HL-60 (cell line): ENCODE measurements at places on chromosomes 4 and X.

DNA sequence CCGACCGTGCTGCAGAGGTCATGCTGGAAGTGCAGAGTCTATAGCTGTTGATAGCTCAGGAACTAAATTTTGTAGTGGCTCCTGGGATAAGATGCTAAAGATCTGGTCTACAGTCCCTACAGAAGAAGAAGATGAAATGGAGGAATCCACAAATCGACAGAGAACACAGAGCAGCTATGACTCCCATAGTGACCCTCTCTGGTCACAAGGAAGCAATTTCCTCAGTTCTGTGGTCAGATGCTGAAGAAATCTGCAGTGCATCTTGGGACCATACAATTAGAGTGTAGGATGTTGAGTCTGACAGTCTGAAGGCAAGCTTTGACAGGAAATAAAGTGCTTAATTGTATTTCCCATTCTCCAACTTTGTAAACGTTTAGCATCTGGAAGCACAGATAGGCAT, 8.8 kb downstream of the MANBA start:
- no peak for DNase-seq

- no peak for DNase-seq
Observed at GRCh38 chr4:133439830-133440229, 290.7 kb downstream of the PCDH10 start.

DNA sequence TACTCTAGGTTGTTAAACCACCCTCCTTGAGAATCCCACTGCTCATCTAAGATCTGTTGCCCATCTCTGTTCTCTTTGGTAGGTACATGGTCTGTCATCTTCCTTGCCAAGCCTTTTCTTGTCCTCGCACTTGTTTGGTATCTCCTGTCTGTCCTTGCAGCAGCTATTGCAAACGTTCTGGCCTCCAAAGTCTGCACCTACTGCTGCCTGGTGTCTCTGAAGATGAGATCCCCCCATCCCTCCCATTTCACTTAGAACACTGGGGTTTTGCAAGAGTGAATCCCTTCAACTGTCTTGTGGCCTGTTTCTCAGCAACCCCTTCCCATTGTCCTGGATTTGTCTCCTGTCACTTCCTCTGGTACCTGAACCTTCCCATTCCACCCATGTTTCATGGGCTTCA, 673 bp downstream of the CNGA2 start:
- no peak for DNase-seq

GRCh38 chr4:137408527-137409177, 123.6 kb downstream of the PCDH18 start:
- DNase-seq, result no peak

- no peak for DNase-seq
Observed at GRCh38 chrX:10923466-10923865, 187.7 kb upstream of the HCCS start.

GRCh38 chr4:138728566-138728965, 287.0 kb upstream of the NOCT start:
- no peak for DNase-seq

GRCh38 chrX:8306291-8306925, 135.3 kb upstream of the VCX2 start:
- DNase-seq, result no peak

DNA sequence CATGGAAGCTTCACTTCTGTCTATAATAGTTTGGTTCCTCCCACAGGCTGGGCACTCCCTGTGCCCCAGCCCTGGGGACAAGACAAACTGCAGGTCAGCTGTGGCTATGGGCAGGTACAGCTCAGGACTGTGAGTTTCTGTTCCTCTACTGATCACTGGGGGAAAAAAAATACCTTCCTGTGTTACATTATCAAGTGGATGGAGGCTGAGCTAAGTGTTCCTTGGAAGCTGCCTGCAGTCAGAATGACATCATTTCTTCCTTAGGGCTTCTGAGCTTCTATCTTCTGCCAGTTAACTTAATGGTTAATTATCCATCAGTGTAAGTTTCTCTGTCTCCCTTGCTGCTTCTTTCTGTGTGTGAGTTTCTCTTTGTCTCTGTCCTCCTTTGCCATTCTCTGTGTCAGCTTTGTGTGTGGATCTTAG, 4.6 kb downstream of the RAB33A start:
- DNase-seq, result peak; percentile 20

- no peak for DNase-seq
Observed at GRCh38 chrX:13000301-13000811, 25.4 kb downstream of the TMSB4X start.

- no peak for DNase-seq
Observed at GRCh38 chr4:76426272-76426671, 5.3 kb upstream of the CCDC158 start.

- no peak for DNase-seq
Observed at GRCh38 chrX:38679695-38680094, 118.4 kb downstream of the TSPAN7 start.

- DNase-seq, result no peak
Observed at GRCh38 chr4:71133491-71133890, 140.0 kb downstream of the DCK start.

- no peak for DNase-seq
Observed at GRCh38 chr4:111957997-111958396, 187.3 kb upstream of the FAM241A start.

DNA sequence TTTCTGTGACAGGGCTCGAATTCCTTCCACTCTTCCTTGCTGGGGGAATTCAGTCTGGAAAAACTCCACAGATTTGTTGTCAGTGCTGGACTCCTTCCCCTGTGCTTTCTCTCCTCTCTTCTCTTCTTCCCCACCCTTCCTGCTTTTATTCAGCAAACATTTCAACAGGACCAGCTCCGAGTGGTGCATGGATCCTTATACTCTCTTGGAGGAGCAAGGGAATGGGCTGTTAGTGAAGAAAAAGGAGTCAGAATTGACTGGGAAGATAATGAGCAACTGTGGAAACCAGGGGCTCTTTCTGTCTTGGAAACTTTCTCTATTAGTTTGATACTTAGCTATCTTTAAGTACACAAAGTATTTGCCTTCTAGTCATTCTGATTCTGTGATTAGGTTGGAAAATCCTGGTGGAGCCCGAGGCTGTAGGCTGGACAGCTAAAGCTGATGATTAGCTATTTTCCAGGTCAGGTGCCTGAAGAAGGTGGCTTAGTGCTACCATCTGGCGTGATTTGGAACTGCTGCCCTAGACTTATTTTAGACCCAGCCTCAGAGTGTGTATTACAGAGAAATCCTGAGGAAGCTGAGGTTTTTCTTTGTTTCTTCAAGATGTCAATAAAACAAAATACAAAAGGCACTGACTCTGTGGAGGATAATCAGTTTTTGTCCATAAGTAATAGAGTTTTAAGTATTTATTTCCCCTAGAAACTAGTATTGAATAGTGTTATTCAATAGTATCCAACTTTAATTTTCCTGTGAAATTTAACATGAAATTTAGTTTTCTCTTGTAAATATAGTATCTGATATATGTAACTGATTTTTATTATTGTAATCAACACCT, 38.4 kb downstream of the NAP1L5 start:
- DNase-seq, result no peak

DNA sequence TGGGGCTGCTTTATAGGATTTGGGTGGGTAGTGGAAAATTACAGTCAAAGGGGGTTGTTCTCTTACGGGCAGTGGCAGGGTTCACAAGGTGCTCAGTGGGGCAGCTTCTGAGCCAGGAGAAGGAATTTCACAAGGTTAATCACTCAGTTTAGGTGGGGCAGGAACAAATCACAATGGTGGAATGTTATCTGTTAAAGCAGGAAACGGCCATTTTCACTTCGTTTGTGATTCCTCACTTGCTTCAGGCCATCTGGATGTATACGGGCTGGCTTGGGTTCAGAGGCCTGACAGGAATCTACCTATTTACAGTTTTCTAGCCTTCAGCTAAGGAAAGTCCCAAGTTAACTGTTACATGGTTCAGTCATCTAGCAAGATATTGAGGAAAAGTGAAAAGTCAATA, 1003.5 kb downstream of the STPG2 start:
- DNase-seq, result no peak

DNA sequence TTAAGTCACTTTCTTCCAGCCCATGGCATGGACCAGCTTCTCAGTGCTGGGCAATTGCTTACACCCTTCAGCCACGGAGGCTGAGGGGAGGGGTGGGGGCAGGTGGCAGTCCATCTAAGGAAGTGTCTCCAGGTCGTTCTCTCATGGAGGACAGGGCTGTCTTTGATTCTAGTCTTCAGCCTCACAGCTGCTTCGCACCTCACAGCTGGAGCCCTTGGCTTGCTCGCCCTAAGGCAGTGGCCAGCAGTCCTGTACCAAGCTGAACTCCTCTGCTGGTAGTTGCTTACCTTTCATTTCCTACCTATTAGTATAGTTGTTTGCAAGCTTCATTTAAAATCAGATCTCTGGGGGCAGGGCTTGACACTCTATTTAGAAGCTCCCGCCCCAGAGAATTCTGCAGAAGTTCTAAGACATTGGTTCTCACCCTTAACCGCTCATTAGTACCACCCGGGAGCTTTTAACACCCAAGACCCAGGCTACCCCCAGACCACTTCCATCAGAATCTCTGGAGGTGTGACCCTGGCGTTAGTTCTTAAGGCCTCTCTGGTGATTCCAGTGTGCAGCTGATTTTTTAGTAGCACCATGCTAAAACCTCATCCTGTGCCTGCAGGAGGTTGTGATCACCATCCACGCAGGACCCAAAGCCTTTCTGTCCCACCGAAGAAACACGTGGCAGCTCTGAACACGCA, 386.8 kb downstream of the UNC5C start:
- DNase-seq, result no peak

DNA sequence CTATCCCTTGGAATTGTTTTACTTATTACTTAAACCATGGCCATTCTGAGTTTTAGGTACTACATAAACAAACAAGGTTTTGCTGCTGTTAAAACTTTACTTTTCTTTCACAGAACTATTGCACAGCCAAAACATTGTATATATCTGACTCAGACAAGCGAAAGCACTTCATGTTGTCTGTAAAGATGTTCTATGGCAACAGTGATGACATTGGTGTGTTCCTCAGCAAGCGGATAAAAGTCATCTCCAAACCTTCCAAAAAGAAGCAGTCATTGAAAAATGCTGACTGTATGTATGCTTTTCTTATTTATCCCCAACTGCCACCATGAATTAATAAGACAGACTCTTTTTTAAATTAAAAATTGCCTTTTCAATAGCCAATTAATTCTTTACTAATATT, 69.8 kb downstream of the CCKAR start:
- DNase-seq, result no peak

DNA sequence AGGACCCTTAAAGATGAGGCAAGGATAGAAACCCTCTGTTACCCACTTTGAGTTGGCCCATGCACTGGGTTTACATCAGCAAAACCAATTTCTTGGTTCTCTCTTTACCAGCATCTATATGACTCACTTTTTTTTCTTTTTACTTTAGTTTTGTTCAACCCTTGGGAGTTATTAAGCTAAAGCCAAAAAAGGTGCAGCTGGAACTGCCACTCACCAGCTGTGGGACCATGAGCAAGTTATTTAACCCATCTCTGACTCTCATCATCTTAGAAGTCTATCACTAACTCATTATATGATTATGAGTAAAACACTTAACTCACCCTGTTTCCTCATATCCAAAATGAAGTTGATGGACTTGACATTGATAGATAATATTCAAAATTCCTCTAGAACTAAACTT, 53.4 kb downstream of the GABRB1 start:
- no peak for DNase-seq

DNA sequence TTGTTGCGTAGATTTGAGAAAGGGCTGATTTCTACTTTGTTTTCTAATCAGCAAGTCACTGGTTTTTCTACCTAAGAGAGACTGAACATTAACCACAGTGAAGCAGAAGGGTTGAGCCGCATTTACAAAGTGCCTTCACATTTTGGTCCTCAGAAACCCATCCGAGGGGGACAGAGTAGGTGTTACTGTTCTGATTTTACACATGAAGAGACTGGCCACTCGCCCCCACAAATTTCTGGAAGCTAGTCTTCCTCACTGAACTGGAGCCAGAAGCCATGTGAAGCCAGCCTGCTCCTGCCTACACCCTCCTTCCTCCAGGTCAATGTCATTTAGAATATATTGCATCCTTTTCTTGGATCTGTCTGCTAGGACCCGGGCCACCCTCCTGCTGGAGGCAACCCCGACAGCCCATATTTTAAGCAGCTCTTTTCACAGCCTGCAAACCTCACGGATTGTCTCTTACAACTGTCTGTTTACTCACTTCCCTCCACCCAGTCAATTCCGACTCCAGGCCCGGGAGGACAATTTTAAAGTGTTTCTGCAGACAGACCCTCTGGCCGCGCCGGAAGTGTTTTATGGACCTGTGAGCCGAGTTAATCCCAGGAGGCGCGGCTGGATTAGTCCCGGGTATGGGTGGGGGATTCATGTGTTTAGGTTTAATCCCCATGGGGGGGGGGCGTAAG, 73.2 kb upstream of the BCOR start:
- no peak for DNase-seq

DNA sequence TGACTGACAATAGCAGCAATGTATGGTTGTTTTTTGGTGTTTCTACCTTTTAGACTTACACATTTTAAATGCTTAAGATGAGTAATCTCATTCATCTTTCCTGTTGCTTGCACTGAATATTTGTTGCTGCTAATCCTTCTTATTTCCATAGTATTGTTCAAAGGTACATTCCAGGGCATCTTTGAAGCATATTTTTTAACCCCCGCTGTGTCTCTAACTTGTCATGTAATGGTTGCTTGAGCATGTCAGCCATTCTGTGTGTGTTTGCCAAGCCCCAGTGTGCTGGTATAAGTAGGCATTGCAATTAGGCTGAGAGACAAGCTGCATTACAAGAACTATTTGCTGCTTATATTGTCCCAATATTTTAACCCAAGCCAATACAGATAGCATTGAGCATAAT, 87.9 kb downstream of the IL1RAPL1 start:
- no peak for DNase-seq

- DNase-seq, result no peak
Observed at GRCh38 chr4:109185548-109185947, 116.9 kb downstream of the COL25A1 start.

DNA sequence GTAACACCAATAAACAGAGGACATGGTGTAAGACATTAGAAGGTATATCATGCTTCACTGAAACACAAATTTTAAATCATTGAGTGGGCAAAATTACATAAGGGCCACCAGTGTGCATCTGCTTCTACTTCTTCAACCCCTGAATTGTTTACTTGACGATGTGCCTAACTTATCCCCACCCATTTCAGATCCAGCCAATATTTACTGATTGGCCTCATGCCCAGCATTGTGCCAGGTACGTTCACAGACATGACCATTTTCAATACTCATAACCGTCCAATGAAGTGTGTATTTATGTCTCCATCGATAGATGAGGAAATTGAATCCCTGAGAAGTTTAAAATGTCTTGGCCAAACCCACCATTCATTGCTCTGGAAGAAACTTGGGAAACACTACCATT, 208.3 kb upstream of the MID1 start:
- DNase-seq, result no peak

- DNase-seq, result no peak
Observed at GRCh38 chr4:126354784-126355183, 1040.0 kb downstream of the FAT4 start.

GRCh38 chrX:9369802-9370291, 95.0 kb upstream of the TBL1X start:
- DNase-seq, result no peak

GRCh38 chr4:24771241-24771640, 24.1 kb upstream of the SOD3 start:
- DNase-seq, result no peak

- DNase-seq, result no peak
Observed at GRCh38 chr4:15783676-15784075, 5.5 kb downstream of the CD38 start.
